Activated CD8-positive, alpha-beta memory T cell treated with anti-CD3 and anti-CD28 coated beads for 1 hour (primary cell): ENCODE measurements at places on chromosomes 16 and 17.

- no peak for DNase-seq
Measured at GRCh38 chr17:81664051-81664470, 2.3 kb downstream of the OXLD1 start.

DNA sequence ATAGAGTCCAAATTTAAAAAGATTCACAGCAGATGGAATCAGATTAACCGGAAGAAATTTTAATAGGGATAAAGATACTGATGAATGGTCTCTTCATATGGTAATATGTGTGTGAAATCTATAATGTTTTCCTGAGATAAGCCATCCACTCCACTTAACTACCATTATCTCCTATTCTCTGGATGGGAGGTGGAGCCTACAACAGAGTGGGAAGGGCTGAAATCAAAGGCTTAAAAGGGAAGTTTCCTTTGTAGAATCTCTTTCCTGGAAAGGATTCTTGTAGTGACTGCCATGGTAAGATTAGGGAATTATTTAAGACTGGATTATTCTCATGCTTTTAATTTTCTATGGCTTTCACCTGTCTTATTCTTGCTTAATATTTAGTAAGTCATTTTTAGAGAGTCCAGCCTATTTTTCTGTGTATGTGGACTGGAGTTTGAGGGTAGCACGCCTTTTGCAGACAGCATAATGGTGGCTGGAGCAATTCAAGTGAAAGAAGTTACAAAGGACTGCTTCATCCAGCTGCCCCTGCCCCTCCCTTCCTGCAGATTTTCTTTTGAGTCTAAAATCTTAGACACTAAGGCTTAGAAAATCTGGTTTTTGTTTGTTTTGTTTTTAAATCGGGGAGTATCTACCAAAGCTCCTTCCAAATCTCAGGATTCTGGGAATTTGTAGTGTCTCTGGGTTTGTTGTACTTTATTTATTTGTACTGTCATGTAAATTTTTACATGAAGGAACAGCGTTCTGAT lies 26.5 kb downstream of the KAT7 start:
- no peak for DNase-seq

DNA sequence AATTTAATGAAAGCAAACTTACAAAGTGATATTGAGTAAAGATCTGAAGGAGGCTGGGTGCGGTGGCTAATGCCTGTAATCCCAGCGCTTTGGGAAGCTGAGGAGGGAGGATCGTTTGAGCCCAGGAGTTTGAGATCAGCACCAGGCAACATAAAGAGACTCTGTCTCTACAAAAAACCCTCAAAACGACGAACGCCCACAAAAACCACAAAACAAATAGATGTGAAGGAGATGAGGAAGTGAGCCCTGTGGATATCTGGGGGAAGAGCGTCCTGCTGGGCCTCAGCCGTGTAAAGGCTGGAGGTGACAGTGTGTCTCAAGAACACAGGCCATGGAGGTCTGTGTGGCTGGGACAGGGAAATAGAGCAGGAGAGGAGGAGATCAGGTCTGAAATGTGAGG lies 68.8 kb downstream of the ITFG1 start:
- no peak for DNase-seq

DNA sequence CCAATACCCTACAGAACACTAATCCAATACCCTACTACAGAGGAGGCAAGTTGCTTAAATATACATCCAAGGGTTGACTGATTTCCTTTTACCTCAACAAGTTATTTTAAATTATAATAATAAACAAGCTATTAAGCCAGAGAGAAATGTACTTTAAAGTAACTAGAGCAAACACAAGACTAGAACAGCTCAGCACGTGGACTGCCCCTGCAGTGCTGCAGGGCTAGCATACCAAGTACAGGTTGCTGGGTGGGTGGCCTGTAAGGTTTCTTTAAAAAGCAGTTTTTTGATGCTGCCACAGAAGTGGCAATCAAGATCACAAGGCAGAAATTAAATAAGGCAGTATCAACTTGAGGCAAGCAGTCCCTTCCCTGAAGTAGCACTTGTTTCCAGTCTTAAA lies 63.5 kb downstream of the PARN start:
- no peak for DNase-seq

- DNase-seq, result no peak
Measured at GRCh38 chr16:83266848-83267553, 540.8 kb upstream of the HSBP1 start.

GRCh38 chr17:57121308-57122042 lies 36.4 kb downstream of the AKAP1 start:
- no peak for DNase-seq

DNA sequence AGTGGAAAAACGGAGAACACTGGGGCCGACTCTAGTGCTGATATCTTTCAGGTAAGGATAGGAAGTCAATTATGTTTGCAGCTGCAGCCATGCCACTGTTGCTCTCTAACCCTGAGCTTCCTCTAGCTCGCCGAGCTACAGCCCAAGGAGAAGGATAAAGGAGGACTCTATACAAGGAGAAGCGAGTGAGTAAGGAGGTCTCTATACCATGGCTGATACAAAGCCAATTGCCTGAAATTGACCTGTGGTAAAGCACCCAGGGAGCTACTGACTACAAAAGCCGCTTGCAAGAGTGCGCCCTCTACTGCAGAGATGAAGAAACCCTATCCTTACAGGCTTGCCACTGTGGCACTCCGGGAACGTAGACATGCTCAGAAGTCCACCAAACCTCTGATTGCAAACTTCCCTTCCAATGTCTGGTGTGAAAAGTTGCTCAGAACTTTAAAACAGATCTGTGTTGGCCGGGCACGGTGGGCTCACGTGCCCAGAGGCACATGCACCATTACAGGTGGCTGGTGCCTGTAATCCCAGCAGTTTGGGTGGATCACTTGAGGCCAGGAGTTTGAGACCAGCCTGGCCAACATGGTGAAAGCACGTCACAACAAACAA lies 10.8 kb upstream of the SLC46A1 start:
- DNase-seq, result peak; percentile 28

GRCh38 chr17:1713878-1714426 lies 3.8 kb upstream of the TLCD2 start:
- no peak for DNase-seq

- DNase-seq, result no peak
Measured at GRCh38 chr17:39186481-39187002, 10.9 kb downstream of the CACNB1 start.

DNA sequence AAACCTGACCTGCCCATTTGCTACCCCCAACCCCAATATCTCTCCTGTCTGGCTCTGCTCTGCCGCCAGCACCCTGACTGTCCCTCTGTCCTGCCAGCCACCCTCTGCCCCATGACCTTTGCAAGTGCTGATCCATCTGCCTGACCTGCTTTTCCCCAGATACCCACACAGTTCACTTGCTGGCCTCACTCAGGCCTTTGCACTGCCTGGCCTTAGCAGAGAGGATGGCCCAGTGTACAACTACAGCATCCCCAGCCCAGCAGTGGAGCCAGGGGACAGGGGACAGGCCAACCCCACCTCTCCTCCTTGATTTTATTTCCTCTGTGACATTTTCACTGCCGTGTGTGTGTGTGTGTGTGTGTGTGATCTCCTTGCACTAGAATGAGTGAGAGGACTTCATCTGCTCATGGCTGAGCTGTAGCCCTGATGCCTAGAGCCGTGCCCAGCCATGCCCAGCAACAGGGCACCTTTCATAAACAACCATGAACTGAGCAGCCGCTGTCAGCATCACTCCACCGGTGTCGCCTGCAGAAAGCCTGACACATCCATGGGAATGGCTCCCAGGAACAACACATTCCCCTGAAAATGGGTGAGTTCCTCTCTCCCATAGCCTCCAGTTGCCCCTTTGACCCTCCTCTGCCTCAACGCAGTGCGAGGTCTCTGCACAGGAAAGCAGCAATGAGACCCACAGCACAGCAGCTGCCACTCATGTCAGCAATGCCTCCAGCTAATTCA lies 36.0 kb upstream of the RBFOX3 start:
- DNase-seq, result no peak

GRCh38 chr16:88489163-88489741 lies 36.2 kb downstream of the ZFPM1 start:
- no peak for DNase-seq

- DNase-seq, result no peak
Measured at GRCh38 chr17:47172696-47173565, 16.2 kb downstream of the CDC27 start.

GRCh38 chr17:58693751-58694150 lies 1.3 kb downstream of the RAD51C start:
- no peak for DNase-seq

GRCh38 chr16:24315343-24315742 lies 59.2 kb downstream of the CACNG3 start:
- DNase-seq, result no peak

DNA sequence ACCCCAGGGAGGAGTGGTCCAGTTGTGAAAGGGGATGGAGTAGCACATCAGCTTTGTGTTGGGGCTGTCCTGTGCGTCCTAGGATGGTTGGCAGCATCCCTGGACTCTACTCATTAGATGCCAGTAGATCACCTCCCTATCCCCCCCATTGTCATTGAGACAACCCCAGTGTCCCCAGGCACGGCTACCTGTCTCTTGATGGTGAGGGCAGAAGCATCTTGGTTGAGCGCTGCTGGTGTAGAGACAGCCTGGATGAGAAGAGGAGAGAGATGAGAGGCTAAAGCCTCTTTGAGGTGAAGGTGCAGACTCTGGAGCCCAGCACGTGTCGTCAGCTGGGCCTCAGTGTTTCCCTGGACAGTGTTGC lies 55.4 kb downstream of the TNFRSF13B start:
- DNase-seq, result no peak

GRCh38 chr17:12666718-12667117 lies 1.0 kb downstream of the MYOCD start:
- DNase-seq, result no peak

- DNase-seq, result no peak
Measured at GRCh38 chr16:73092236-73092781, 44.4 kb upstream of the ZFHX3 start.

GRCh38 chr16:30092373-30093010 lies 768 bp upstream of the TBX6 start:
- DNase-seq, result peak; percentile 30

- no peak for DNase-seq
Measured at GRCh38 chr16:29117631-29118030, 132.8 kb downstream of the LAT start.

GRCh38 chr17:7192271-7192937 lies 13.2 kb upstream of the ASGR1 start:
- no peak for DNase-seq

- DNase-seq, result no peak
Measured at GRCh38 chr17:70636517-70637133, 467.3 kb downstream of the KCNJ2 start.

DNA sequence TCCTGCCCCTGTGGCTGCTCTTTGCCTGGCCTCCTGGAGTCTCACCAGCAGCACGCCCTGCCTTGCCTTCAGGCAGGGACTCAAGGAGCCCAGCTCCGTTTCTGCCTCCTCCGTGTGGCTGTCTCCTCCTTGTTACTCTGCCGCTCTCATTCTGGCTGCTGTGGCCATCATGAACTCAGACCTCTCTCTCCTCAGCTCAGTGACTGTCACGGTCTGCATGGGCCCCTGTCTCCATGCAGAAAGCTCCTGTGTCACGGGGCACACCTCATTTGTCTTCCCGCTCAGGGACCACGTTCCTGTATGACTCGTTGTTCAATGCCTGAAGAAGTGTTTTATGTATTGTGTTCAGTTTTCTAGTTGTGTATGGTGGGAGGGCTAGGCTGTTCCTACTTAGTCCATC lies 25.3 kb downstream of the RPTOR start:
- DNase-seq, result no peak

DNA sequence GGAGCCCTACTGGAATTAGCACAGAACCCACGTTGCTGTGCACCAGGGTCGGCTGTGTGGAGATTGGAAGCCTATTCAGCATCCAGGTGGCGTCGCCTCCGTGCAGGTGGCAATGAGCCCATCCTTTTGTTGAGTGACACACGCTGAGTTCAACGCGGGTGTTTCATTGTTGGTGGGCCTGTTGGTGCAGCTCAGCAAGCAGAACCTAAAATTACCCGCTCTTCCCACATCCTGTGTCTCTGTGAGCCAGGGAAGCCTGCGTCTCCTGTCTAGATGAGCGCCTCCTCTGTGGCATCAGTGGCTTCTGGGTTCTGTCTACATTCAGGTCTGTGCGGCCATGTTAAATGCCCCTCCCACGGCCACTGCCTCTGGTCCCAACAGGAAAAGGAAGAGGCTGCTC lies 14.5 kb downstream of the CD2BP2 start:
- no peak for DNase-seq

- DNase-seq, result no peak
Measured at GRCh38 chr16:82960918-82961317, 334.1 kb downstream of the CDH13 start.

- DNase-seq, result no peak
Measured at GRCh38 chr17:61335845-61336655, 63.6 kb upstream of the TBX2 start.

GRCh38 chr17:29744121-29744520 lies 121.4 kb upstream of the CORO6 start:
- no peak for DNase-seq

GRCh38 chr17:13544292-13544691 lies 57.4 kb downstream of the HS3ST3A1 start:
- no peak for DNase-seq

DNA sequence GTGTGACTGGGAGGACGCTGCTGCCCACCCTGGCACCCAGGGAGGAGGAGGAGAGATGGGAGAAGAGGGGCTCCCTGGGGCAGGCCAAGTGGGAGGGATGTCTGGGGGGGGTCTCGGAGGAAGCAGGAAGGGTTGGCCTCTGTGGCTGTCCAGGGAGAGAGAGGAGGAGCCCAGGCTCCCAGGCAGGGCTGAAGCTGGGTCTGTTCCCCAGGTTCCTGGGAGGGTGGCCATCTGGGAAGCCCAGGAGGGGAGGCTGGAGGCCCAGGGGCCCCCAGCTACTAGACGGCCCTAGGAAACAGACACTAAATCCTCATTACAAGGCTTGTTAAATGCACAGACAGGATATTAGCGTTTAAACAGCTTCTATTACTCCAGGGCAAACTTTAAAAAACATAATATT lies 139.8 kb downstream of the ENGASE start:
- DNase-seq, result no peak

GRCh38 chr16:83552228-83552627 lies 255.6 kb upstream of the HSBP1 start:
- DNase-seq, result no peak

DNA sequence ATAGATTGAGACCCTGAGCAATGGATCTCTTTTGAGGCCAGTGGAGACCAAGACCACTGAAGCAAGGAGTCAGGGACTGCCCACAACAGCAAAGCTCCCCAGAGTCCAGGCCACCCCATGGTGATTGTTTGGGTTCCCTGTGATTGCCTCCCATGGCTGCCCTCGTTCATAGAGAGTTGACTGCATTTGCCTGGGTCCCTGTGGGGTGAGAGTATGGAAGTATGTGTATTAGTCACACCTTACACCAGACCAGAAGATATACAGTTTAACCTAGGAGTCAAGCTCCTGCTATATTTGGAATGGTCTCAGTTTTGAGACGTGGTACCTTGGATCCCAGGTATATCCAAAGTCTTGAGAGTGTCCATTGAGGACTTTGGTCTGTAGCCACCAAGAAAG lies 20.2 kb downstream of the HLF start:
- no peak for DNase-seq

GRCh38 chr17:36055921-36056520 lies 8.1 kb upstream of the CCL18 start:
- DNase-seq, result no peak

DNA sequence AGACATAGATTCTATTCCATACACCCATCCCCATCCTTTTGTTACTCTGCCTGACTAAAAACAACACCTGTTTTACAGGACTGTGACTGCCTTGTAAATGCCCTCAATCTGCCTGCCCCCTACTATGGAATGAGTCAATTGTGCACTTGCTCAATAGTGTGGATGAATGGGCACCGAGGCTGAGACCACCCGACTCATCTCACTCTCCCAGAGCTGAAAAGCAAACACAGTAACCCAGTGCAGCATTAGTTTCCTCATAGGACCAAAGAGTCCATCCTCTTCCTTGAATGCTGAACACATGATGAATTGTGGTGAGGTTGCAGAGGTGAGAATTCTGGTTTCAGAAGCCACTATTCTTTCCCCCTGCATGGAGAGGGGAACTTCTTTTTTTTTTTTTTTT lies 233.7 kb downstream of the ZFHX3 start:
- DNase-seq, result no peak
